ENCODE measurements at places on chromosomes 7 and 10.

DNA sequence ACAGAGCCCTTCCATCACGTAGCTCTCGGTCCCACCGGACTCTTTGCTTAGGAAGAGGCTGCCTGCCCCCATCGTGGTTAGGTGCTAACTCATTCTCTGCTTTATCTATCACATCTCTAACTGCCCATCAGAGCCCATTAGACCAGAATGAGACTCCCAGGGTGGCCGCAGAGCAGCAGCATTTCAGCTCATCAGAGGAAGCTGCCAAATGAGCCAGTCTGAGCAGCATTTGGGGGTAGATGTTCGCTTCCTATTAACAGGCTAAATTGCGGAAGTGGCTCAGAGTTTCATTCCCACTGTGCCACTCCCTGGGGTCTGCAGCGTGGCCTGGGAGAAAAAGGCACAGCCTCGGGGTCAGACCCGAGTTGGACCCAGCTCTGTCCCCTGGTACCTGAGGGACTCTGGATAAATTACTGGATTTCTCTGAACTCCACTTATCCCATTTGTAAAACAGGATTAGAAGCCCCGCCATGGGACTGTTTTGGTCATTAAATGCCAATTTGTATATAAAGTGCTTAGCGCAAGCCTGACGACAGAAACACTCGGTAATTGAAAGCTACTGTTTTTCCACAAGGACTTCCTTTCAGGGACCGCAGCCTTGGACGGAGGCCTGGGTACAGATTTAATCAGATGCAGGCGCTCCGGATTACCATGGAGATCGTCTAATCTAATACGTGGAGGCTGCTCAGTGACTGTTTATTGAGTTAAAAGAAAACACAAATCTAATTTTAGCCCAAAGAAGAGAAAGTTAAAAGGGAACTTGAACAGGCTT, 73.8 kb upstream of the PRLHR start:
- no peak for DNase-seq

DNA sequence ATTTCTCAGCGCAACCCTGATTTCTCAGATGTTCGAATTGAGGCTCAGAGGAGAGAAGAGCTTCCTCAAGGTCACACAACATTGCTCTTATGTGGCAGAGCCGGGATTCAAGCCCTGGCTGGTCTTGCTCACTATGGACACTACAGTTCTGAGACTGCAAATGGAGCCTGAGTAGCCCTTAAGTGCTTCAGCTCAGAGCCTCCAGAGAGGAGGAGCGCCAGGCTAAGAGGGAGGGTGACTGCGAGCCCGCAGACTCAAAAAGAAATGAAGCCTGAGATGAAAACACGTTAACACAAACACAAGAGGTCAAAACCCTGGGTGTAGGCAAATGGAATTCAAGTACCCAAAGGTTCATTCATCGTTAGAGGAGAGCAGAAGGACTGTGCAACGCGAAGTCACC, 13.9 kb downstream of the ARHGAP22 start:
- DNase-seq: no peak

DNA sequence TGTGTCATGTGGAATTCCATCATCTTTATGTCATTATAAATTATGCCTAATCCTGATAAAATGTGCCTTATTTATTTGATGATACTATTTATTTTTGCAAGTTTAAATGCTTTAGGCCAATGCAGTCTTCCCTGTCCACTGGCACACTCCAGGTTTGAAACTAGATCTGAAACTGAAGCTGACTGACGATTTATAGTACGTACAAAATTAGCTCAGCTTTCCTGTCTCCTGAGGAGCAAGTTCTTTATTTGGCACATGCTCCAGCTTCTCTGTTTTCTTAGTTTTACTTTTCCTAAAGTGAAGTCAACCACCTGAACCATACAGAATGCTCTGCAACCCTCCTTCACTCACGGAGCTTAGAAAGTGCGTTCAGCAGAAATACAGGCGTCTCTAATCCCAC, 164.1 kb downstream of the HECW1 start:
- no peak for DNase-seq

DNA sequence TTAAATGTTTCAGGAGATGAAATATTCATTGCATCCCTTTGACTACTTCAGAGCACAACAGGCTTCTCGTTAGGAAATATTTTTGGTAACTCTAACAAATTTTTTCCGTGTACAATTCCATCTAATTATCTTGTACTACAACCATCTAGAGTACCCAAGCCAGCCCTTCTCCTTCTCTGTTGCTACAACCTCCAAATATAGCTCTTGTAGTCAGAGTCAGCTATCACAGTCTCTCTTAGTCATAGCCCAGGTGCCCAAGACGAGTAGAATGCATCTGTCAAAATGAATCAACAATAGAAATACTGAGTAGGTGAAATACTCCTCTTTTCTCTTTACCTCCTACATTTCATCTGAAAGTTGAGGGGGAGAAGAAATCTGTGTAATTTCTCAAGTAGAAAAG, 74.0 kb downstream of the INHBA start:
- no peak for DNase-seq

- no peak for DNase-seq
Observed at GRCh38 chr7:4631380-4632179, 50.5 kb upstream of the FOXK1 start.

DNA sequence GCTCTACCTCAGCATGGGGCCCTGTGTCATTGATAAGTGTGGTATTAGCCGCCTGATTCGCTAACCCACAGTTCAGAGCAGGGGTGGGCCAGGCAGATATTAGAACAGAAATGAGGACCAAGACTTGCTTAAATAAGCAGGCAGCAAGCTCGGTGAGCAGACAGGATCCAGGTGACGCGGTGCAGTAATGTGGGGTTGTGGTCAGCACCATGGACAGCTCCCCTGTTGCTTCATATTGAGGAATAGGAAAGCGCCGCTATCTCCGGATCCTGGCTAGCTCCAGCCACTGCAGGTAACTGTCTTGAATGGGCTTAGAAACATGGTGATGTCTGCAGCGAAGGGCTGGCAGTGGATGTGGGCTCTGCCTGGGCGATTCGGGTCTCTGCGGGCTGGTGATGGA, 51.3 kb upstream of the GPR26 start:
- DNase-seq: peak; percentile 30

DNA sequence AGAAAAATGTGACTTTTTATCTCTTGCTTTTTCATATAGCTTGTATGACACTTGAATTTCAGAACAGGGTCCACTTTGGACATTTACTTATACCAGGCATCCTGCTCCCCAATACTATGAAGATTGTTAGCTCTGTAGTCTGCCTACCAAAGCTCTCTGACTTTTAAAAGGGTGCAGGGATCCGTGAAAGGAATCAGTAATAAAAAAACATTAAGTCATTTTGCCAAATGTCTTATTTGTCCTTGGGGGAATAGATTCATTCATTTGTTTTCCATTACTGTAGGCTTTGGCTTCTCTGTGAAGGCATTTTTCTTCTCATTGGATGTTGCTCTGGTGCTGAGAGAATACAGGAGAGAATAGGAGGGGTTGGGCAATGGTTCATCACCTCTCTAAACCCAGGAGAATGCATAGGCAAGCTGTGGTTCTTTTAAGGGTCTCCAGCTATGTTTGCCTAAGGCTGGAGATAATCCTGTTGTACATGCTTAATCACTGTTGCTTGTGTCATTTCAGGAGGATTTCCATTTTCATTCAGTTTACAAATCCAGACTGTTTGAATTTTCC, 103.5 kb downstream of the SRI start:
- no peak for DNase-seq

- no peak for DNase-seq
Observed at GRCh38 chr7:117381362-117381761, 45.9 kb downstream of the ASZ1 start.

- no peak for DNase-seq
Observed at GRCh38 chr7:151859111-151859947, 17.6 kb downstream of the PRKAG2 start.

- DNase-seq: no peak
Observed at GRCh38 chr7:7251742-7252141, 69.4 kb downstream of the C1GALT1 start.

DNA sequence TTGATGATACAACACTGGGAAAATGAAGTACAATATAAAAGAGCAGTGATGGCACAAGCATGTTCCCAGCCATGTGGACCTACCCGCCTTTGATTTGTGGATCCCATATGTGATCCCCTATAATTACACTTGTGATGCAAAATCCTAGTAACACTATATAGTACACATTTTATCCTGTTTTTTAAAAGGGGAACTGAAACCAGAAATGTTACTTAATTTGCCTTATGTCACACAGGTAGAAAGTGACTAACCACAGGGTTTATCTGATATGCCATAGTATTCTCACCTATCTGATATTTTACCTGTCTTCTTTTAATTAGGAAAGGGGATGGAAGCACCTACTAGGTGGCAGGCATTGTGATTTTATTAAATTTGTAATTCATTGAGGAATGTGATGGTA, 35.0 kb downstream of the ARMC3 start:
- no peak for DNase-seq

DNA sequence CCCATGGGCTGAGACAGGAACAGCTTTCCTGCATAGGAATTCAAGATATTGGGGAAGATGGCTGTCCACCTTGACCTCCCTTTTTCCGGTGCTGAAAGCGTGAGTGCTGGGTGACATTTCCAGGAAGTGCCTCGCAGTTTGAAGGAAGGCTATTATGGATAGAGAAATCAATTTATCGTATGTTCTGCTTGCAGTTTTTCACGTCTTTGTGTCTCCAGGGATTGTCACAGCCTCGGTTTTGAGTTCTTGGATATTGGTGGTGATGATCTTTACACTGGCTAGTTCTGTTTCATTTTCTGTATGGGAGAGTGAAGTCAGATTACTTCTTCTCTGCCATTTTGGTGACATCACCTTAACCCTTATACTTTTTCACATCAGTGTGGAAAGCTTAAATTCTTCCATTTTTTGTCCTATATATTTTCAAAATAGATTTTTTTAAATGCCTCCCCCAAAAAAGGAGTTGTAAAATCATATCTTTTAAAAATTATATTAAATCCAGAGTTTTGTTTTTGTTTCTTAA, 102.5 kb upstream of the APBB1IP start:
- no peak for DNase-seq

GRCh38 chr10:78752708-78753107, 316.1 kb upstream of the ZMIZ1 start:
- DNase-seq: no peak

DNA sequence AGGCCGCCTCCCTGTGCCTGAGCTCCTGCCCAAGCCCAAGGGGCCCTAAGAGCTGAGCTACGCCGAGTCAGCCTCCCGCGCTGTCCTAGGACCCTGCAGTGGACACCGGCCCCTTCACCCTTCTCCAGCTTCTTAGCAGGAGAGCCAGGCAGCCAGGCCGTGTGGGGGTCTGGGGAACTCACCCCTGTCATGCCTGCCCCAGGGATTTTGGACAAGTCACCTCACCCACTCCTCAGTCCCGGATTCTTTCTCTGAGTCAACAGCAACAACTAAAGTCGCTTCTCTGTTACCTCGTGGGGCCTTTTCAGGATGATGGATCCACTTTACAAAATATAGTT, 79.3 kb downstream of the MKI67 start:
- no peak for DNase-seq

DNA sequence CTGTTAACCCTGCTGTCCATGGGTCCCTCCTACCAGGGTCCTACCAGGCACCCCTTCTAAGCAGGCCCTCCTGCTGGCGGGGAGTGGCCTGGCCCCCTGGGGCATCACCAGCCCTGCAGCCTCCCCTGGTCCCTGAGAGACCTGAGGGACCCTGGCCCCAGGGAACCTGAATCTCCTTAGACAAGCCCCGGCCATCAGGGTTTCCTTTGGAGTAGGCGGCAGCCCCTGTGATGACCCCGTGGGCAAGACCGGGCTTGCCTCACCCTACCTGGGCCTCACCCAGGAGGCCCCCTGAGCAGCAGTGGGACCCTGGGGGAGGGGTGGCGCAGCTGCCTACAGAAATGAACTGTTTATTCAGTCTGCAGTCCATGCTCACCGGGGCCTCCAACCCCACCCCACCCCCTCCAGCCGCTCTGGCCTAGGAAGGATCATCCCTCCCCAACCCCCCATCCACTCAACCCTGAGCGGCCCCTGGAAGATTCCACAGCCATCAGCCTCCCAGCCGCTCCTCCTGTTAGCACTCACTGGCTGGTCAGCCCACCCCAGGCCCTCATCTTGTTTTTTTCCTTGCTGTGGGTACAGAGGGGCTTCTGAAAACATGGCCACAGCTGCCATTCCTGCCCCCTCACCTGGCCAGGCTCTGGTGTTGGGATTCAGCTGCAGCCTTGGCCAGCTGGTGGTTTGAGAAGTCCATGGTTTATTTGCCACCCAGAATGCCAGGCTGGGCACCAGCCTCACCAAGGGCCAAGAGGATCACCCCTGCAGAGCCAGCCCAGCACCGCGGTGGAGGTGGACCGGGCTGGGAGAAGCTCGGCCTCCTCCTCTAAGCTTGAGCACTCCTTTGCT, 34.8 kb upstream of the CHST15 start:
- no peak for DNase-seq

DNA sequence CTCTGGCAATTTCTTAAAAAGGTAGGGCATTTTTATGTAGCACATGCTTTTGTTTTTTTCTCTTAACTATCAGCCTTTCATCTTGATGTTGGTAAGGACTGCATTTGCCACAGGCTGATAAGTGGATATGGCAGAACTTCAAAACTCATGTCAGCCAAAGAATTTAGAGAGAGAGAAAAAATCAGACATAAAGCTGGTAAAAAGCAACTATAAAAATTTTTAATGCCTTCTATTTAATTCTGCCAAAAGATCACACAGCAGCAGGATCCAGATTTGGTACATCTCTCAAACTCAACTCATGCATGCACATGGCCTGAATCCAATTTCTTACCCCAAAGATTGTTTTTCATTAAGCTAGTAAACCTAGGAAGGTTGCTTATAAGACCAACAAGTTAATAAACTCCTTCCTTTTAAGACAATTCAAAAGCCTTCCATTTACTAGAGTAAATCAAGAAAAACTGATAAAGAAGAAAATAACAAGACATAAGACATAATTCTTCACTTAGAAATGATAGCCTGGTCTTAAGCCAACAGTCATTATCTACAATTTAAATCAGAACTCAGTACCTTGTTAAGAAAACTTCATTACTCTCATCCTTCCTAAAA, 69.3 kb downstream of the GLI3 start:
- no peak for DNase-seq

DNA sequence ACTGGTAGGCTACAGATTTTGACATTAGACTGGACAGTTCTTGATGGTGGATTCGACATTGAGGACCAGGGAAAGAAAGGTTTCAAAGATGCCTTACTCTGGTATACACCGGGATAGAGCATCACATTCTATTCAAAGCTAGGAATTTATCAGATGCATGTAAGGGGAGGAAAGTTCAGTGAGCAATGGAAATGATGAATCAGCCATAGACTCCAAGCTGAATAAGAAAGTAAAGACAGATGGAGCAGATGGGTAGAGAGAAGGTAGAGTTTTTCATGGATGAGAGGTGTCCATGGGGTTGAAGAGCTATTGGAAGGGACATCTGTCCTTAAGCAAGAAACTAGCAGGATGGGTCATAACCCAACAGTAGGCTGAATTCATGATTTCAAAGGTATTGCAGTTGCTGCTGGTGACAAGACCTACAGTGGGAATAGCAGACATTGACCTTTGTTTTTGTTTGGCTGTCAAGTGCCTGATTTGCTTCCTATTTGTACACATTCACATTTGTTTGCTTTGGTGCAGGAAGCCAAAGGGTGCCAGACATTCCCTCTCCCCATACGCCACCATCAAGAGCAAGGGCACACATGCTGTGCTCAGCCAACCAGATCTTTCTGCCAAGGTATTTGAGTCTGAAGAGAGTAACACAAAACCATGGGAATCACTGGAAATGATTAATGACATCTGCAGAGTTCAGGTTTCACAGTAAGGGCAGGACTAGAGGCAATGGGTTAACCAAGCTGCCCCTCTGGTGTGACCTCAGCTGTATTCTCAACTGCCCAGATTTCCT, 8.6 kb upstream of the CACUL1 start:
- DNase-seq: no peak

Measured in stimulated activated CD4-positive, alpha-beta T cell treated with anti-CD3 and anti-CD28 coated beads, TNF-alpha, amount 100 ng/mL, for 24 hours (primary cell).